ENCODE measurements at places on chromosomes 5 and 9.
A peak's percentile ranks its signal among the peaks of the same experiment; 100 is the strongest.

DNA sequence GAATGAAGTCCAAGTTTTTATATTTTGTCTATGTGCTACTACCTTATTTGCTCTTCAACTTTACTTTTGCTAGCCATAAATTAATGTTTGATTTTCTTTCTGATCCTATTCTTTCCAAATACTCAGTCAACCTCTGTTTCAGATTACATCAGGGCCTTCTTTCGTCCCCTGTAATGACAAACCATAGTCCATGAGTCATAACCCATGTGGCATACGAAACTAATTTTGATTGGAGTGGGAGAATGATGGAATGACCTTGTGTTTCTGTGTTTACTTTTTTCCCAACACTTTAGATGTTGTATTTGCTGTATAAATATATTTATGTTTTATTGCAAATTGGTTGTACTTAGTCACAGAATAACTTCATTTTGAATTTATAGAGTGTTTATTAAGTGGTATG, 1043.1 kb downstream of the DTWD2 start:
- DNase-seq = no peak

DNA sequence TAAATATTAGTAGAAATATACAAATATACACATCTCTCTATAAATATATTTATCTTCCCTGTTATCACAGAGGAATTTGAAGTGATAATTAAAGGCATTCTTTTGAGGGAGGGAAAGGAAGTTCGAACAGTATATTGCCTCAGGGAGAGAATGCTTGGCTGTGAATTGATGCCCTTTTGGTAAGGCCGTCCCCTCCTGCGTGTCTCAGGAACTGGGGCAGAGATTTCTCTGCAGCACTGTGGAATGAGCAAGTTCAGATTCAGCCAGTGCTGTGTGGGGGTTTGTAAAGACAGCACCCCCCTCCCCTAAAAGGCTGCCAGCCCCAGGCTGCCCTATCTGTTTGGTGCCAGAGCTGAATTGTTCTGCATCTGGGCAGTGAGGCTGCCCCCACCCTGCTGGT, 42.0 kb downstream of the UBE2QL1 start:
- no peak for DNase-seq

DNA sequence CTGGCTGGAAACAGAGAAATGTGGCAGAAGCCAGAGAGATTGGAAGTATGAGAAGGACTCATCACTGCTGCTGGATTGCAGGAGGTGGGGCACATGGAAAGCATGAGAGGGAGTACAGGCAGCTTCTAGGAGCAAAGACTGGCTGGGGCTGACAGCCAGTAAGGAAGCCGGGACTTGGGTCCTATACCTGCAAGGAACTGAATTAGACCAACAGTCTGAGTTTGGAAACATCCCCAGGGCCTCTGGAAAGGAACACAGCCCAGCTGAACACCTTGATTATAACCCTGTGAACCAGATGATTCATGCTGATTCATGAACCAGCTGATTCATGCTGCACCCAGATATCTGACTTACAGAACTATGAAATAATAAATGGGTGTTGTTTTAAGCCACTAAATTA, 93.4 kb downstream of the OSTF1 start:
- no peak for DNase-seq

- DNase-seq = no peak
Observed at GRCh38 chr9:129498451-129499384, 122.2 kb downstream of the C9orf50 start.

- DNase-seq = no peak
Observed at GRCh38 chr5:61837788-61838187, 468.2 kb upstream of the KIF2A start.

GRCh38 chr9:104107799-104108198, 13.7 kb downstream of the SMC2 start:
- DNase-seq = no peak

GRCh38 chr5:73282923-73283322, 109.9 kb downstream of the TMEM174 start:
- no peak for DNase-seq

DNA sequence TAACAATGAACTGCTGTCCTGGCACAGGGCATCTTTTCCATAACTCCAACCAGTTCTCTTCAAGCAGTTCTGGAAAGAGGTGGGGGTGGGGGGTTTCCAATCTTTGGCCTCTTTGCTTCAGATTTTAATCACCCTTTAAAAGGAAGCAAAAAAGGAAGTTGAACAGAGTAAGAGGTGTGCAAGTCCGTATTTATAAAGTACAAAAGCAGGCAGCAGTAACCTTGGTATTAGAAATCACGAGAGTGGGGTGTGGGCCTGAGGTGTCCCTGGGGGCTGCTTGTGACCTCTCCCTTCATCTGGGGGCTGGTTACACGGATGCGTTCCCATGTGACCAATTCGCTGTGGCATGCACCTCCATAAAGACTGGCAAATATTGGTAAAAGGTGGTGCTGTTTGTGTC, 70.5 kb downstream of the PTCH1 start:
- DNase-seq = no peak

DNA sequence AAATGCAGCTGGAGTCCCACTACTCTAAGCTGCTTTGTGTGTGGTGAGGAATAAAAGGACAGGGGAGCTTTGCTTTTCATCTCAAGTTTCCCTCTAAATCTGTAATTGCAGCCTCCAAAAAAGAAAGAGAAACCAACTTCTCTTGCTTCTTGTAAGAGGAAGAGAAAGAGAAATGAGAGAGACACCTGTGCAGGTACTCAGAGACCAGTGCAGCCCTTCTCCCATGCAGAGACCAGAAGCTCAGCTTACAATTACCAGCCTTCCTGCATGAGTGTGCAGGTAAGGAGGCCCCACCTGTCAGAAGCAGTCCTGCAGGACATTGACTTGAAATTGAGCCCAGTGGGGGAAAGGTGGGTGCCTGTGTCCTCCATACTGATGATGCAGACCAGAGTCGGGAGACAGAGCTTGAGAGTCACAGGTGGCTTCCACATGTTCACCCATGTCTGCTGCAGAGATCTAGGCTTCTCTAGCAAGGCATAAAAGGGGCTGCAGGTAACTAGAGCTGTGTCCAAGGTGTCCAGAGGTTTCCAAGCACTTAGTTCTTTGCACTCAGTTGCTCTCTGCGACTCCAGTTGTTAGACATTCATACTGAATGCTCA, 15.3 kb upstream of the MED10 start:
- no peak for DNase-seq

DNA sequence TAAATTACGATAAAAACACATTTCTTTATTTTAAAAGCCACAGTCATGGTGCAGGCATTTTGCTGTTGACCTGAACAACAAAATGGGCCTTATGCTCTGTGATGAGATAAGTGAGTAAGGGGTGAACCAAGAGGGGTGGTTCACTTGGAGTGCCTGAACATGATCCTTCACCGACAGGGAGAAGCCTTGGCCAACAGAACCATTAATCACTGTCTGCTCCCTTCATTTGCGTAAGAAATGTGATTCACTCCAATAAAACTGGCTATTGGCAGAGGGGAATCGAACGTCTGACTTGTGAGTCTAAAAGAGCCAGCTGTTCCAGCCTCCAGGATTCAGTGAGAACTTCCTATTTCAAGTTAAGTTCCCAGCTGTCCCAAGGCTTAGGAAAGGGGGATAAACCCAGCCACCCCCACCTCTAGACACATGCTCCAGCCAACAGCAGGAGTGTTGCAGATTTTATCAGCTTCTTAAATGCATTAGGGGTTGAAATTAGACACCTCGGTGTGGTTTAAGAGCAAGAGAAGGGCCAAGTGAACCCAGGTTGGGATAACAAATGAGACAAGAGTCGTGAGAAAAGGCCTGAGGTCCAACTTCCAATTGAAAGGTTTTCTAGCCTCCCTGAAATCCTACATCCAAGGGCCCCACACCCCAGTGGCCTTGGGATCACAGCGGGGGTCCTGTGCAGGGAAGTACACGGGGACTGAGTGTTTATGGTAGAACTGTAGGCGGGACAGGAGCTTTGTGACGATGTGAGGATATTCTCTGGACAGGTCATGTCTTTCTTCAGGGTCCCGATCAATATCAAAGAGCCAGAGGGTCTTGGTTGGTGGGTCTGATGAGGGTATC, 131.4 kb upstream of the LHFPL2 start:
- DNase-seq = no peak

- no peak for DNase-seq
Observed at GRCh38 chr5:21642312-21642711, 1210.8 kb downstream of the CDH12 start.

GRCh38 chr5:135326296-135327254, 72.5 kb downstream of the MACROH2A1 start:
- no peak for DNase-seq

- DNase-seq = no peak
Observed at GRCh38 chr5:75460942-75461610, 50.4 kb downstream of the CERT1 start.

- DNase-seq = peak; percentile 69
Observed at GRCh38 chr5:181160152-181160754, 12.9 kb downstream of the OR2V2 start.

DNA sequence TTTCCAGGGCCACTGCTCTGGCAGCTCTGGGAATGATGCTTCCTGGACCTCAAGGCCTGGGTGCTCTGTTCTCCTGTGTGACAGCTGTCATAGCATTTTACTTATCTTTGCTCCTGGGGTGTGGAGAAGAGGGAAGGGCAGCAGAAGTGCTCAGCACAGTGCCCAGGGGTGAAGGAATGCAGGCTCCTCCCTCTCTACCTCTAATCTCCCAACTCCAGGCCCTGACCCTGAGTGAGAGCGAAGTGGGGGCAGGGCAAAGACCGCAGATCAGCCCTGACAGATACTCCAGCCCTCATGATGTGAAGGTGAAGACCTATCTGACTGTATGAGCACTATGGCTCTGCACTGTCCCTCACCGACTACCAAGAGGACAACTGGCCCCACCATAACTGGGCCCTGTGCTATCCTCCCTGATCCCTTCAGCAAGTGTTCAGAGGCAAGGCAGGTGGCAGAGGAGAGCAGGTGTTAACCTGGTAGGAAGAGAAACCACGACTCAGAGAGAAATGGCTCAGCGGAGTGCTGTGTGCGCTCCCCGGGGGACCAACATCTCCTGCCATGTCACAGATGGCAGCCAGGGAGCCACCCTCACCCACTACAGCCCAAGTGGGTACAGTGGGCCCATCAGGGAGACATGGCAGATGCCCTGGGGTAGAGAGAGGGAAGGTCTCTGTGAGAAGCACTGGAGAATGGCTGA, 16.8 kb downstream of the ACSL6 start:
- DNase-seq = no peak

DNA sequence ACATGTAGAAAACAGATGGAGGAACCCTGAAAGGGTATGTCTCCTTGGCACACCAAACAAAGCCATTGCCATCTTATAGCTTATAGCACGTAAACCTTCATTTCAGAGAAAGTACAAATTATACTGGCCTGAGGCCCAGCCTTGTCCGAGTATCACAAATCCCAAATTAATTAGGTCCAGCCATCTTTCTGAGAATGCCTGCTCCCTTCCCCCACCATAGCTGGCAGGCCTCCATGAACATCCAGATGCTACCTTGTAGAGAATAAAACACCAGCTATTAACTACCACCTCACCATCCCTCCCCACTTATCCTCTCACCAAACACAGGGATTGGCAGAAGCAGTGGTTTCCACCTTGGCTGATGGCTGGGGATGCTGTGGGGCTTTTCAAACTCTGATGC, 224.0 kb downstream of the SPOCK1 start:
- no peak for DNase-seq
